ENCODE measurements at places on chromosomes 3 and 15.

- DNase-seq: no peak
Measured at GRCh38 chr3:55923626-55924025, 436.5 kb upstream of the WNT5A start.

- DNase-seq: no peak
Measured at GRCh38 chr15:95919460-95919859, 411.0 kb upstream of the NR2F2 start.

DNA sequence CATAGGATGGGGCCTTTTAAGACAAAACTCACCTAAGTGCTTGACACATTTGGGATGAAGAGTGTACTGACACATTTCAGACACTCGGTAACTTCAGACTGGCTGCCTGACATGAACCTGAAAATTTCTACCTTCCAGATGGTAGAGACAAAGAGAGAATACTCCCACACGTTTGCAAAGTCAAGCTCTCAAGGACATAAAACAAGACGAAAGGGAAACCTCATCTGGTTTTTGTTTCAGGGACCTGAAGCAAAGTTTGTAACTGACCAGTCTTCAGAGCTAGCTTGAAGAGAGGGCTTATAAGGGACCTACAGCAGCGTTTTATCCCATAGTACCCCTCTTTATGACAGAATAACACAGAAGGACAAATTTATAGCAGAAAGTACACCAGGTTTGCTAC, 41.9 kb downstream of the ZNF621 start:
- DNase-seq: no peak

- DNase-seq: no peak
Measured at GRCh38 chr15:27039152-27039551, 68.2 kb downstream of the GABRG3 start.

GRCh38 chr3:177478170-177478867, 281.0 kb upstream of the TBL1XR1 start:
- DNase-seq: no peak

GRCh38 chr3:128598884-128599664, 51.5 kb downstream of the RPN1 start:
- no peak for DNase-seq

- no peak for DNase-seq
Measured at GRCh38 chr3:125107861-125108567, 52.2 kb upstream of the HEG1 start.

- no peak for DNase-seq
Measured at GRCh38 chr15:78360367-78360801, 20.2 kb downstream of the CRABP1 start.

DNA sequence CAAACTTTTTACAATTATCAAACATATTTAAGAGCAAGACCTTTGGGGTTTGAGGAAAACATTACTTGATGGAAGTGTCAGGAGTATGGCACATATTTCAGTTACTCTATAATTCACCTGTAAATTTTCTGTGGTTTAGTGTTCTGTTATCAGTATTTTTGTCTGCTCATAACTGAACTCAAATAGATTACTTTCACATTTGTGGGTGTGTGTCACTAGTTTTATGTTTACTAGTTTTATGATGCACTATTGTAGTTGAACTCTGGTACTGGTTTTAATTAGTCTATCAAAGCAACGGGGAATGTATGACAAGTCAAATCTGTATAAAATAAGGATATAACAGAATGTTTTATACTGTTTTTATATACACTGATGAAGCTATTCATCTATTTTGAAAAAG, 27.2 kb downstream of the OXSM start:
- no peak for DNase-seq

DNA sequence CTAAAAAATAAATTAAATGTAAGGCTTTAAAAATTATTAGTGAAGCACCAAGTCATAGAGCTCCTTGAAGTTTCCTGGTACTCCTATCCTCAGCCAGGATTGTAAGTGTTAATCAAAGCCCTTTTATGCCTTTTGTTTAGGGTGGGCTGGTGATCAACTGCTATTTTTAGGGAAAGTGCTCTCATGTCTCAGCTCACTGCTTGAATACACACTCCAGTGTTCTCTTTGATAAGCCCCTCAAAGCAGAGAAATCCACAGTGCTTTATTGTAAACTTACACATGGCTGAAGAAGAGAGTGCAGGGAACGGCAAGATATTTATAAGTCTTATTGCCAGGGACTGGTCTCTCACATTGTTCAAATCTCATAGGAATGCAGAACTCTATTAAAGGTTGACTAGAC, 156.4 kb upstream of the AZI2 start:
- no peak for DNase-seq

- DNase-seq: no peak
Measured at GRCh38 chr3:66140743-66141372, 79.9 kb upstream of the SLC25A26 start.

DNA sequence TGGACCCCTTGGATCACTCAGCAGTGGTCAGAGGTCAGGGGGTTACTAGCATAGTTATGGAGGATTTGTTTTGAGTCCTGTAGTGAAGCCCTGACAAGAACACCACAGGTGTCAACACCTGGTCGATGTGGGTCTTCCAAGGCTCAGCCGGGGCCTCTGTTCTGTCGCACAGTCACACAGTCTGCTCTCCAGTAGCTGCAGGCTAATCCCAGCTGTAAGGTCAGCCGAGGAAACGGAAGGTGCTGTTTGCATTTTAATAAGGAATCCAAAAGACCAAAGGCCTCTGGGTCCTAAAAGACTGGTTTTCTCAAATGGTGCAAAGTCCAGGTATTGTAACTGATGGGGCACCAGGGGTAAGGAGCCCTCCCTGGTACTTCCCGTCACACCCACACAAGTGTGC, 71.7 kb downstream of the RPLP1 start:
- no peak for DNase-seq

GRCh38 chr3:77795013-77795412, 755.1 kb downstream of the ROBO2 start:
- DNase-seq: no peak

Measured in central memory CD4-positive, alpha-beta T cell (primary cell).